Left cardiac atrium (tissue), 4 donors: ENCODE measurements at places on chromosomes 6 and 20. TPM values are rescaled to one million over a fixed set of nuclear protein-coding genes. Genes with fewer than 3 reads are reported as not detected.

Gene MUCL3
- total RNA-seq = not detected

Gene BCAS4
- total RNA-seq = 1.2 TPM

Gene FILIP1
- total RNA-seq = 85.8 TPM

Gene PYGB
- total RNA-seq = 152 TPM

Gene TRIM15
- total RNA-seq = not detected

Gene AK9
- total RNA-seq = 9.8 TPM

Gene THBD
- 50.5 TPM for total RNA-seq

Gene BEND3
- total RNA-seq = 1.1 TPM

Gene CEP85L
- total RNA-seq = 8.5 TPM

Gene CAGE1
- 0.06 TPM for total RNA-seq

Gene SPTLC3
- total RNA-seq = 8.1 TPM

Gene RBPJL
- total RNA-seq = not detected

Gene KHDC1
- 4.1 TPM for total RNA-seq

Gene NEURL2
- 11.1 TPM for total RNA-seq

Gene OR2J3
- not detected for total RNA-seq

Gene RAET1L
- total RNA-seq = not detected

Gene TUBB2B
- 2.2 TPM for total RNA-seq

Gene POM121L2
- total RNA-seq = not detected

Gene GNRH2
- not detected for total RNA-seq
